ENCODE measurements at places on chromosomes 3 and 15. TPM values are rescaled to one million over a fixed set of nuclear protein-coding genes. Genes with fewer than 3 reads are reported as not detected.

The SLC15A2 gene
- 0.02 TPM for total RNA-seq

The ALDH1A3 gene
- 54.3 TPM for total RNA-seq

- DNase-seq: no peak
These were observed 31.6 kb downstream of the TSC22D2 start for GRCh38 chr3:150439657-150440056.

The FBXO40 gene
- total RNA-seq: not detected

The GXYLT2 gene
- total RNA-seq: 16.9 TPM

The CD86 gene
- 0.39 TPM for total RNA-seq

- no peak for DNase-seq
These were observed 32.7 kb upstream of the ZBTB38 start for GRCh38 chr3:141335531-141336061.

DNA sequence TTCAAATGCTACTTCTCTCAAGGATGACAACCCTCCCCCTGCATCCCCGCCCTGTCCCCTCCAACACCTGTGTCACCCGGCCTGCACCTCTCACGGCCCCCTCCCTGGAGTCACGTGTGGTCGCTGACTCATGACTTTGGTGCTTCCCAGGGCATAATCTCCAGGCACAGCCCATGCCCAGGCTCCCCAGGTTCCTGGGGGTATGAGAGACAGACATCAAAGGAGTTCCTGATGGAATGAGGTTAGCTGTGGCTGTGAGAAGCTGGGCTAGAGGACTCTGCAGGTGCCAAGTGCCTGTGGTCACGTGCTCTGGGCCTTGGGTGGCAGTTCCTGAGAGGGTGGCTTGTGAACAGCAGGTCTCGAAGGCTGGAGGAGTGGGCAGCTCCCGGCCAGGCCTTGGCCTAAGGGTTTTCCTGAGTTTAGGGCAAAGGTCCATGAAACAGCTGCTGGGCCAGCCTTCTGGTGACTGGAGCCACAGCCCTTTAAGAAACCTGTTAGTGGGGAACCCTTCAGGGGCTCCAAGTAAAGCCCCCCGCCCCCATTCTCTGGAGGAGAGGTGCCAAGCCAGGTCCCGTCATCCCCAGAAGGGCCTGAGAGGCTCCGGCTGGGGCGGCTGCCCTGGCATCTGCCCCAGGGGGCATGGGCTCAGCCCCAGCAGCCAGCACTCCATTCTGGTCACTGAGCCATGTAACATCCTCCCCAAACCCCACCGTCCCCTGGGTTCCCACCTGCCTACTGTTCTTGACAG is 230.0 kb downstream of the XXYLT1 start:
- peak; percentile 42 for DNase-seq

DNA sequence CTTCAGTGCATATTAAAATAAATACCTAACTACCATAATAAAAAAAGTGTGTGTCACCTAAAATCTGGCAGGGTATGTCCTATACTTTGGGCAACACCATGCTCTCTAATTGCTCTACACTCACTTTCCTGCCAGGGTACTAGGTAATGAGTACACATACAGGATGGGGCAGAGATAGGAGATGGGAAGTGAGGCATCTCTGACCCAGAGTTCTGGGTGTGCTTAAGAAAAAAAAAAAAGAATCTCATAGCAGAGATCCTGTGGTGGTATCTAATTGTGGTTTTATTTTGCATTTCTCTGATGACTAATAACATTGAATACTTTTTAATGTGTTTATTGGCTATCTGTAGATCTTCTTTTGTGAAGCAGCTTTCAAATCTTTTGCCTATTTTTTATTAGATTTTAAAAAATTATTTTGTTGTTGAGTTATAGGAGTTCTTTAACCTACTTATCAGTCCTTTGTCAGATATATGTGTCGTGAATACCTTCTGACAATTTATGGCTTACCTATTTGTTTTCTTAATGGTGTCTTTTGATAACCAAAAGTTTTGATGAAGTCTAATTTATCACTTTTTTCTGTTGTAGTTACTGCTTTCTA is 48.0 kb downstream of the EEFSEC start:
- no peak for DNase-seq

The KLHL40 gene
- not detected for total RNA-seq

The TRIM71 gene
- total RNA-seq: not detected

The NAA50 gene
- total RNA-seq: 116 TPM

The DLEC1 gene
- not detected for total RNA-seq

DNA sequence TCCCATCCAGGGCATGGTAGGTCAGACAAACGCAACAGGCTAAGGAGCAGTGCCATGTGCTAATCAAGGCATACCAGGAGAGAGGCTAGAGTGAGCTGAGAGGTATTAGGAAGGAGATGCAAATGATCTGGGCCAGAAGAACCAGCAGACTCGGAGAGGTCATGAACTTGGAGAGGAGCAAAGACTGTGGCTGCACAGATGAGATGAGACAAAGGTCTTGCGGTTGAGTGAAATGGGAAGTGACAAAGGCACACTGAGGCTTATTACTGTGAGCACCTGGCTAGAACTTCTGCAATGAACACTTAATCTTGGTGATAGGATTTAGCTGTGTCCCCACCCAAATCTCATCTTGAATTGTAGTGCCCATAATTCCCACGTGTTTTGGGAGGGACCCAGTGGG is 380.2 kb downstream of the ULK4 start:
- no peak for DNase-seq

The ARL14 gene
- 1.4 TPM for total RNA-seq

DNA sequence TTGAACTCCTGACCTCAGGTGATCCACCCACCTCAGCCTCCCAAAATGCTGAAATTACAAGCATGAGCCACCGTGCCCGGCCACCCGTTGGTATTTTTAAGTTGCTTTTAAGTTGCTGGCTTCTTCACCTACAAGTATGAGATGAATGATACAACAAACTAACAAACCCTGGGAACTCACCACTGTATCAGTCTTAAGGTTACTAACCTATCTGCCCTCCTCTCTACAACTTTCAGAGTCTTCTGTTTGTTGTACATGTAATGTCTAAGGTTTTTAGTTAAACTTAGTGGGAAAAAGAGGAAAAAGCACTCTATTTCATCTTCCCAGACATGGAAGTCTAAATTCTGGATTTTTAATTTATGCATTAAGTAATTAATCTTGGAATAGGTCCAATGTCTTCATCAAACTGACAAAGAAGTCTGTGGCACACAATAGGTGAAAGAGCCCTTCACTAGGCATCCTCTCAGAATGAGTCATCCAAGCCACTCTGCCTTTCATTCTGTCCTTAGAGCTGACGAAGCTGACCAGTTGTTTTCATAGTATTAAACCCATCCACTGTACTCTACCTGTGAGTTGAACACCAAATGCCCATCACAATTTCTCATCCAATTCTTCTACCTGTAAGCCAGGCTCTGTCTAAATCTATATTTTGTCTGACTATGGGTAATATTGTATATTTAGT is 936.1 kb downstream of the TUSC7 start:
- DNase-seq: no peak

The GOLGA8G gene
- total RNA-seq: 0.16 TPM

The SSUH2 gene
- total RNA-seq: 0.06 TPM

The MED12L gene
- total RNA-seq: 1.1 TPM

- peak; percentile 12 for DNase-seq
These were observed 407.1 kb downstream of the VPS13C start for GRCh38 chr15:61653110-61653509.

GRCh38 chr3:102192575-102192974 is 242.2 kb upstream of the ZPLD1 start:
- no peak for DNase-seq

GRCh38 chr15:90044191-90044590 is 43.1 kb downstream of the ZNF710 start:
- DNase-seq: no peak

DNA sequence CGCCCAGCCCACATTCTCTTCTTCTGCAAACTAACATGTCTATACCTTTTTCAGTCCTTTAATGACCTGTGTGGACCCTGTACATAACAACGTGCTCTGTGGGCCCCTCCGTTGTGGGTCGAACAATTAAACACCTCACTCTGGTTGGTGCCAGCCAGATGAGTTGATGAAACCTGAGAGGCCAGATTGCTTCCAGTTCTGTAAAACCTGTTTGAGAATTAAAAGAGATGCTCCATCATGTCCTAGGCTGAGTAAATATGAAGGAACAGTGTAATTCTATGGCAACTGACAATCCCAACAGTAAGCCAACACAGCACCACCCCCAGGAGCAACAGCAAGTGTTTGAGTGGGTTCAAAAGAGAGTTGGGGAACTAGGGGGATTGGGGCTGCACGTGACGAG is 5.7 kb upstream of the THBS1 start:
- DNase-seq: no peak

GRCh38 chr3:179082416-179082815 is 10.8 kb upstream of the ZMAT3 start:
- DNase-seq: no peak

- DNase-seq: no peak
These were observed 68.2 kb upstream of the SMAD3 start for GRCh38 chr15:66997212-66997611.

DNA sequence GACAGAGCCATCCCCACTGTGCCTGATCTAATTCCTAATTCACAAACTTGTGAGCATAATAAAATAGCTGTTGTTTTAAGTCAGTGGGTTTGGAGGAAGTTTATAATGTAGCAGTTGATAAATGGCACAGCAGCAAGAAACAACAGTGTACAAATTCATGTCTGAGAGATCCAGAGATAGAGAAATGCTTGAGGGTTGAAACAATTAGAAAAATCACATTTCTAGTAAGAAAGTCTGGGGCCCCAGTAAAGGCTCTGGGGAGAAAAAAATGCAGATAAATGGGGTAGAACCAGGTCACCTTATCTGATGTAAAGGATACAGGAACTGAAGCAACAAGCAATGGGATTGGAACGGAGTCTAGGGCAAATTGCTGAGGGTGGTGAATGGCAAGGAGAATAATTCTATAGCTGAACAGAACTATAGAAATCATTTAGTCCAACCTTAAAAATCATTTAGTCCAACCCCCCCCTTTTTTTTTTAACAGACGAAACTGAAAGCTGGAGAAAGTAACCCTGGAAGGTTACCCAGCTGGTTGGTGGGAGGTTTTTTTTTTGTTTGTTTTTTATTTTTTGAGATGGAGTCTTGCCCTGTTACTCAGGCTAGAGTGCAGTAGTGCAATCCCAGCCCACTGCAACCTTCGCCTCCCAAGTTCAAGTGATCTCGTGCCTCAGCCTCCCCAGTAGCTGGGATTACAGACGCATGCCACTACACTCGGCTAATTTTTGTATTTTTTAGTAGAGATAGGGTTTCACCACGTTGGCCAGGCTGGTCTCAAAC is 14.3 kb upstream of the SHQ1 start:
- no peak for DNase-seq

GRCh38 chr3:97901313-97902248 is 70.7 kb downstream of the RIOX2 start:
- no peak for DNase-seq

- no peak for DNase-seq
These were observed 922.2 kb downstream of the TBL1XR1 start for GRCh38 chr3:176275113-176275512.

The DUT gene
- 103 TPM for total RNA-seq

- no peak for DNase-seq
These were observed 15.3 kb upstream of the CACNA1D start for GRCh38 chr3:53478921-53479664.

GRCh38 chr3:143674100-143674968 is 173.9 kb downstream of the SLC9A9 start:
- peak; percentile 65 for DNase-seq

DNA sequence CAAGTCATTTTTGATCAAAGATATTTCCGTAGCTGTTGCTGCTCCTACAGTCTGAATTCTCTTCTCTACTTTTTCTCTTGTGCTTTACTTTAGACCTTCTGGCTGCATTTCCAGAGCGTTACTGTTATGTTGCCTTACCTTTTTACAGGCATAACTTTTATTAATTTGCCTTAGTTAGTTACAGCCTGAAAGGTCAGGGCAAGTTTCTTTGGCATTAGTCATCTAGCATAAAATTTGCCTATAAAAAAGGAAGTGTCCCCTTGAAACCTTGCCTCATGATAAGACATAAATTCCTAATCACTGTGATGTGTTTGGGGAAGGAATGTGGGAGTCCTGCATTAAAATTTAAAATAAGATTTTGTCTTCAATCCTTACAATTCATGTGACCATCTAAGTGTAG is 618.5 kb downstream of the NR2F2 start:
- no peak for DNase-seq

DNA sequence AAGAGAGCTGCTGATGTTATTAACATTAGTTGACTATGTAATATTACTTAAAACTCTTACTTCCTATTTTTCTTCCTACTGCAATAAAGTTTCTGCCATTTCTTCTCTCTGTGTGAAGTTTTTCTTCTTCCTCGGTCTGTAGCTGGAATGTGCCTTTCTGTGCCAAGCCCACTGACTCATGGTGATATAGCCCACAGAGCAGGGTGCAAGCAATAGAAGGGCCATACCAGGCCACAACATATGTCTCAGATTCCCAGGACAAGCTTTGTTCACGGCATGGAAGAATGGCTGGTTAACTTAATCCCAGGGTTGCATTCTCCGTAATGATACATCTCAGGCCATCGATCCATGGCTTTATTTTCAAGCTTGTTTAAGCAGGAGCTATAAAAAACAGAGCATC is 815.3 kb downstream of the TUSC7 start:
- DNase-seq: peak; percentile 50

- no peak for DNase-seq
These were observed 13.5 kb downstream of the CCDC80 start for GRCh38 chr3:112627419-112627818.

DNA sequence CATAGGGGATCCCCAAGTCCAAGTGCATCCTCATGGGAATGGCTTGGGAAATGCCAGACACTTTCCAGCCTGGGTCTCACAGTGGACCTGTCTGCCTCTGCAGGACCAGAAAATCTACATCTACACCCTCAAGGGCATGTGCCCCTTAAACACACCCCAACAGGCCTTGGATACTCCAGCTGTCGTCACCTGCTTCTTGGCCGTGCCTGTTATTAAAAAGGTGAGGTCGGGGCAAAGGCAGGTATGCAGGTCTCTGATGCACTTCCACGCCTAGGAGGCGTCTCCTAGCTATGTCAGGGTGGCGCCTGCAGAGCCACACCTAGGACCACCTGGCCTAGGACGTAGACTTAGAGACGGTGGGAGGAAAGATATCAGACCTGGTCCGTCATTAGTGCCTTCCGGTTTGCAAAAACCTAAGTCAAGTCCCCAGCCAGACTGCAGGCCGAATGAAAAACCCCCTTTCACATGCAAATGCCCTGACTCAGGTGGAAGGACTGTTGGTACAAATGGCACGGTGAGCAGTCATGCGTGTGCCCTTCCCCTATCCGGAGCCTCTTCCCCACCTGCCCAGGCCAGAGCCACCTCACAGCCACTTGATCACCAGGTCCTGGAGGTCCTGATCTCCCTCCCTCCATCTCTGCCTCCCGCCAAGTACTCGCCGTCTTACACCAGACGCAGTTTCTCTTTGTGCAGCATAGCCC is 143.5 kb downstream of the LRRK1 start:
- no peak for DNase-seq

Measured in H4 (cell line).